ENCODE measurements at places on chromosomes 13 and 19.

- DNase-seq, result no peak
Measured at GRCh38 chr13:91212231-91212630, 135.3 kb upstream of the MIR17HG start.

- DNase-seq, result no peak
Measured at GRCh38 chr13:28493740-28494503, 1.0 kb downstream of the FLT1 start.

GRCh38 chr13:26656919-26657318 lies 99.4 kb downstream of the WASF3 start:
- DNase-seq, result no peak

DNA sequence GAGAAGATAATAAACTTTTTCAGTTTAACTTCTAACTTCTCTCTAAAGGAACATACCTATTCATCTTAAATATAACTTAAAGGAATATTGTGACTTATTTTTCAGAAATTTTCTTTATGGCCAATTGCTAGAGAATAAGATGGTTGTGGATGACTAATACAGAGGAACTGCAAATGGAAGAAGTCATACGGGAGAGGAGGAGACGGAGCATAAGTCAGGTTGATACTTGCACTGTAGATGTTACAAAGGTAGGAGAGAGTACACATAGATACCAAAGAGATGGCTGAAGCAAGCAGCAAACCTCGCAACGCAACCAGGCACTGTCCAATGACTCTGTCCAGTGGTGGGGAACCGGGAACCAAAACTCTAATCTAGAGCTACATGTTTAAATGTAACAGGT lies 963.4 kb downstream of the PCDH9 start:
- DNase-seq, result no peak

DNA sequence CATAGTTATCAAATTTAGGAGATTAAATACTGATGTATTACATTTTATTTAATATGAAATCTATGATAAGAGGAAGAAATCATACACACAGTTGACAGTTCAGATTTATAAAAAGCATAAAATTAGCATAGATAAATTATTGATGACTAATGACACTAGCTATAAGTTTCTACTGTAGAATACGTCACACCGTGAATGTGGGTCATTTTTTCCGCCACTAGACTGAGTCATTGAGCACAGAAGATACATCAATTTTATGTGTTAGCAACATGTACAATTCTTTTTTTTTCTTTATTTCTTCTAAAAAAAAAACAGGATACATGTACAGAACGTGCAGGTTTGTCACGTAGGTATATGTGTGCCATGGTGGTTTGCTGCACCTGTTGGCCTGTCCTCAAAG lies 22.2 kb downstream of the AP2S1 start:
- no peak for DNase-seq

DNA sequence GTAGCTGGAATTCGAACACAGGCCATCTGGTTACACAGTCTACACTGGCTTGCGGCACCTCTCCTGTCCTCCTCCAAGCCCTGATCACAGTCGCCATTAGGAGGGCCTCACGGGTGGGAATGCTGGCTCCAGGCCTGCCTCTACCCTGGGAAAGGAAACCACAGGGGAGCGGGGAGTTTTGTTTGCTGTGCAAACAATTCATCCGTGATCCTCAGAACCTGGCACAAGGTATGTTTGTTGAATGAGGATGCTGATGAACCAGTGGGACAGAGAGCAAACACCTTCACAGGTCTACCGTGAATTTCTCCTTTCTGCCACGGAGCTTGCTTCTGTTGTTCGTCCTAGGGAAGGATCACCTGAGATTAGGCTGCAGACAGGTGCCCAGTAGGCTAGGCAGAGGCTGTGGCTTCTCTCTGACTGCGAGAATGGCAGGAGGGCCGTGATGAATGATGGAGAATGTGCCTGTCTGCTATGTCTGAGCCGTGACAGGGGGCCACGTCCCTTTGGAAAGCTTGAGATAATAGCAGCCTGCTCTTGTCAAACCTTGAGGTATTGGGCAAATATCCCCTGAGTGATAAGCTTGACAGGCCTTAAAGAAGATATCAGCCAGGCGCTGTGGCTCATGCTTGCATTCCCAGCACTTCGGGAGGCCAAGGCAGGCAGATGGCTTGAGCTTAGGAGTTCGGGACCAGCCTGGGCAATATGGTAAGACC lies 36.7 kb downstream of the PIN1 start:
- no peak for DNase-seq

DNA sequence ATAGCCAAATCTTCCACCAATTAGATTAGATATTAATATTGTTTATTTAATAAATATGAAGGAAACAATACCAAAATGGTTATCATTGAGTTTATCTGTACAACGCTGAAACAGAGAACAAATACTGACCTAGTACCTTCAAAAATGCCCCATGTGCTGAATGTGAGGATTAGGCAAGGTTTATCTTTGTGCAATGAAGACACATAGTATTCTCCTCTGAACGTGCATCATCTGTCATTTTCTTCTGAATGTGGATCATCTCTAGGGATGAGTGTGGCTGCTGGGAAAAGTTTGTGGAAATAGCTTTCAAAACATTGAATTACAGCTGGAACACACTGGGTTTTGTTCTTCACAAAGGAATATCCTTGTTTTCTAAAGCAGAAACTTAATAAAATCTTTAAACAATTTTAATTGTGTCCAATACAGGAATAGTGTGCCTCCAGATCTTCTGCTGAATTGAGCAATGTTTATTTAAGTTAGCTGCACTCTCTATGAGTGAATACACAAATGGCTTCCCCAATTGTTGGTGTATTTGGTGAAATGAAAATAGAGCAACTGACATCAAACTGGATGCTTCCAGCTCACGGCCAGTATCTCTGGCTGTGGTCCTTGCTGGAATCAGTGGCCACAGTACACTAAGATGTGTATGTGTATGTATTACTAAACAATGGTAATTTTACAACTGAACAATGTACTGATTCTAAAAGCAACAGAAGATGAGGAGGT lies 6.7 kb downstream of the COL4A1 start:
- DNase-seq, result no peak
